CD4-positive, alpha-beta T cell treated with Interleukin-4 for 4 hours (primary cell): ENCODE measurements at places on chromosomes 5 and 9.
A peak's percentile ranks its signal among the peaks of the same experiment; 100 is the strongest.

DNA sequence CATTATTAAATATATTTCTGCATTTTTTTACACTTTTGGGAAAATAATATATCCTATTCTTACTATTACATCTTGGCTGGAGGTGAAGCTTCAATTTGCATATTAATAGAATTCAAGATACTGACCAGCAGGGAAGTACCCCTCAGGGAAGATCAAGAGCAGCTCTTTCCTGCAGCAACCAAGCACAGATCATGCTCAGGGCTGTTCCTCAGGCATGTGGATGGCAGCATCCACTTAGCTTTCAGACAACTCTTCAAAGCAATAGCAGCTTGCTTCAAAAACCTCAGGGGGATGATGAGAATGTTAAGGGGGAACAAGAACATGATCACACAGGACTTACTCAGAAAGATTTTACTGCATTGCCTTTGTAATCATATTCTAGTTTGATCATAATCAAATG, 731.8 kb downstream of the SEMA5A start:
- DNase-seq, result no peak

DNA sequence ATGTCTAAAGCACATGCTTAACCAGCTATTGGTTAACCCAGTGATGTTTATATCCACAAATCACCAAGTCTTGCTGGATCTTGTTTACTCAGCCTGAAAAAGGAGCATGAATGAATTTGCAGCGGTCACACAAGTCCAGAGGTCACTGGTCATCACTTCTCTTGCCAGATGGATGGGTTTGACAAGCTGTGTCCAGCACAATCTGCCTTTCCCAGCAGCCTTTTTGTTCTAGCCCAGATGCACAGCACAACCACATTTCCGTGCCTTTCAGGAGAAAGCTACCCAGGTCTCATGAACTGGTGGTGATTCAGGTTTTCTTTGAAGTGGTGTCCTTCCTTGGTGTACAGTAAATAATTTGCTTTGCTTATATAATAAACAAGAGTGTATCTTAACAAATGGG, 32.1 kb downstream of the TMEM252 start:
- no peak for DNase-seq

DNA sequence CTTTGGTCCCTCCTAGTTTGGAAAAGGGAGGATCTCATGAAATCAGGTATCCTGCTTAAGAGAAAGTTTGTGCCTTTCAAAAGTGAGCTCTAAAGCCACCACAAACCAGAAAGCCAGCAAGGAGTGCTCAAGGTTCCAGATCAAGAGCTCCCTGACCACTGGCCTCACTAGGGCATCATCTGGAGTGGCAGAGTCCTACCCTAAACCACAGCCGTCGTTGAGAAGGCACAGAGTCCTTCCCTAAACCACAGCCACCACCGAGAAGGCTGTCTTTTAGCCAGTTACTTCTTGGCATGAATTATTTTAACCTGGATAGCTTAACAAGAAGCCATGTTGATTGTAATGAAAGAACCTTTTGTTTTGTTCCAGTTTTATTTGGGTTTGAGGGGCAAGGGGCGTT, 102.9 kb downstream of the FRMD3 start:
- no peak for DNase-seq

- no peak for DNase-seq
Observed at GRCh38 chr9:135960411-135961276, 529 bp downstream of the UBAC1 start.

DNA sequence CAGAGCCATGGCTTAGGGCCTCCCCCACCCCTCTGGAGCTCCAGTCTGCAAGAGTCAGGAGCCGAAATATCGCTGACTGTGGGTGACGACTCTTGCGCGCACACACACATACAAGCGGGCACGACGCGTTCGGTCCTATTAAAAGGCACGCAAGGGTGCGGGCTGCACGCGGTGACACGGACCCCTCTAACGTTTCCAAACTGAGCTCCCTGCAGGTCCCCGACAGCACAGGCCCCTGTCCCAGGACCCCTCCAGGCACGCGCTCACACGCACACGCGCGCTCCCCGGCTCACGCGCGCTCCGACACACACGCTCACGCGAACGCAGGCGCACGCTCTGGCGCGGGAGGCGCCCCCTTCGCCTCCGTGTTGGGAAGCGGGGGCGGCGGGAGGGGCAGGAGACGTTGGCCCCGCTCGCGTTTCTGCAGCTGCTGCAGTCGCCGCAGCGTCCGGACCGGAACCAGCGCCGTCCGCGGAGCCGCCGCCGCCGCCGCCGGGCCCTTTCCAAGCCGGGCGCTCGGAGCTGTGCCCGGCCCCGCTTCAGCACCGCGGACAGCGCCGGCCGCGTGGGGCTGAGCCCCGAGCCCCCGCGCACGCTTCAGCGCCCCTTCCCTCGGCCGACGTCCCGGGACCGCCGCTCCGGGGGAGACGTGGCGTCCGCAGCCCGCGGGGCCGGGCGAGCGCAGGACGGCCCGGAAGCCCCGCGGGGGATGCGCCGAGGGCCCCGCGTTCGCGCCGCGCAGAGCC, at the start of gene GRIN1:
Gene GRIN1 (plus strand): TSS at position 433 of the 746 bp plus-strand sequence. CDS start 333 bp downstream, outside the sequence.
- DNase-seq, result peak; percentile 9

DNA sequence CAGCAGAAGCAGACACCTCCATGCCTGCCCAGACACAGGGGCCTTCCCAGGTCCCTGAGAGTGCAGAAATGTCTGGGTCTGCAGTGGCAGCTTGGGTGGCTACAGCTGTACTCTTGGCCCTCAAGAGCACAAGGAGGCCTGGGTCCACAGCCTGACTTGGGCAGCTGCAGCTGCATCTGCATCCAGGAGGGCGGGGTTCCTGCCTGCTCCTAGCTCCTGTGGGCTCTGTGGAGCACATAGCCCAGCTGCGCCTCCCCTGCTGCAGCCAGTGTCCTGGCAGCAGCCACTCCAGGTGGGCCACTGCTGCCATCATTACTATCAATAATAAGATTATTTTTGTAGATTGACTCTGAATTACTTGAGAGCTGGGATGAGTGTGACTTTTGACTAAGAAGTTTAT, 162.0 kb upstream of the PTCH1 start:
- DNase-seq, result no peak

DNA sequence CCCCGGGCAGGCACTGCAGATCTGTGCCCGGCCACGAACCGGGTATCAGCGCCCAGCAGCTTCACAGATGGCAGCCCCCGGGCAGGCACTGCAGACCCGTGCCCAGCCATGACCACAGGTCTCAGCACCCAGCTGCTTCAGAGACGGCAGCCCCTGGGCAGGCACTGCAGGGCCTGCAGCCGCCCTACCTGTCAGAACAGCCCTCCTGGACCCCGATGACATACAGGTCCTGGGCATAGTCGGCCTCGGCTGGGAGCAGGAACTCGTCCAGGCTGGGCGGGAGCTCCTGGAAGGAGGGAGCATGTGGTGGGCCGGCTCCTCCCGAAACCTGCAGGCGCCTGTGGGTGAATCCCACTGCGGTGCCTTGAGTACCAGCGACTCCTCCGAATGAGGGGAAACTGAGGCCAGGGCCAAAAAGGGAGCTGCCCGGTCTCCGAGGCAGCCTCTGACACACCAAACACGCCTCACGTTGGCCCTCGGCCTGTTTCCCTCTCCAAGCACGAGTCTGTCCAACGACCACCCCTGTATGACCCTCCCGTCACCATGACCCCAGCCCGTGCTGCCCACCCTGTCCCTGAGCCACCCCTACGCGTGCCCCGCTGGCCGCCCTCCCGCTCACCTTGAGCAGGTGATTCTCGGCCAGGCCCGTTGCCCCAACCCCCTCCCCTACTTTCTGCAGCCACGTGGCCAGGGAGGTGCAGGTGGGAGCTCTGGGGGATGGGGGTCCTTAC, 5.6 kb downstream of the INPP5E start:
- no peak for DNase-seq

- no peak for DNase-seq
Observed at GRCh38 chr9:96217294-96217707, 84.7 kb downstream of the HSD17B3 start.

GRCh38 chr9:13755551-13755950, 476.1 kb upstream of the MPDZ start:
- DNase-seq, result no peak

- no peak for DNase-seq
Observed at GRCh38 chr5:122756264-122756911, 18.5 kb upstream of the SNX2 start.

- DNase-seq, result no peak
Observed at GRCh38 chr5:139954462-139954861, 88.6 kb downstream of the NRG2 start.

GRCh38 chr9:109477258-109478050, 20.7 kb downstream of the PTPN3 start:
- DNase-seq, result no peak

DNA sequence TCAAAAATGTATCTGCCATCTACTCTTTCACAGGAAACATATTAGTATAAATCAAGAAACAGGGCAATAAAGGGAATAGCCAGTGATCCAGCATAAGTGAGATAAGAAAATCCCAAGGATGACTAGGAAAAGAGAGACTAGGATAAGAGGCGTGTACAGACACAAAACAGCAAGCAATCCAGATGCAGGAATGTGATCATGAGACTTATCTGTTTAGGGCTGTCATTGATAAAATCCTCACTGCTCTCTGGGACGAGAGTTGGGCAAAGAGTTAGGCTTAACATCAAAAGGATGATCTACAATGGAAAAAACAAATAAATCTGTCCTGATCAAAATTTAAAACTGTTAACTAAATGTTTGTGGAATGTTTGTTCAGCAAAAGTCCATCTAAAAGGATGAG, 1156.8 kb upstream of the C9orf72 start:
- no peak for DNase-seq

GRCh38 chr9:110069326-110070248, 138.4 kb downstream of the C9orf152 start:
- no peak for DNase-seq

DNA sequence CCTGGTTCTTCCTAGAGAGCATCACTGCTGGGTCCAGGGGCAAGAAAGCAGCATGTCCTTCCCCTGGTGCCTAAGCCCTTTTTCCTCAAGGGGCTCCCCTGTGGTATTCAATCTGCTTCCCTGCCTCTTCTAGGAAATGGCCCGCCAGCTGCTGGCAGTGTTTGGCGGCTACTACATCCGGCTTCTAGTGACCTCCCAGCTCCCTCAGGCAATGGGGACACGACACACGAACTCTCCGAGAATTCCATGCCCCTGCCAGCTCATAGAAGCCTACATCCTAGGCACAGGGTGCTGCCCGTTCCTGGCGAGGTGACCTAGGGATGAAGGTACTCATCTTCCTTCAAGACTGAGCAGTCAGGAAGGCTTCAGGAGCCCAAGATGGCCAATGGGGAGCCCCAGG, 14.6 kb downstream of the TEX53 start:
- no peak for DNase-seq

DNA sequence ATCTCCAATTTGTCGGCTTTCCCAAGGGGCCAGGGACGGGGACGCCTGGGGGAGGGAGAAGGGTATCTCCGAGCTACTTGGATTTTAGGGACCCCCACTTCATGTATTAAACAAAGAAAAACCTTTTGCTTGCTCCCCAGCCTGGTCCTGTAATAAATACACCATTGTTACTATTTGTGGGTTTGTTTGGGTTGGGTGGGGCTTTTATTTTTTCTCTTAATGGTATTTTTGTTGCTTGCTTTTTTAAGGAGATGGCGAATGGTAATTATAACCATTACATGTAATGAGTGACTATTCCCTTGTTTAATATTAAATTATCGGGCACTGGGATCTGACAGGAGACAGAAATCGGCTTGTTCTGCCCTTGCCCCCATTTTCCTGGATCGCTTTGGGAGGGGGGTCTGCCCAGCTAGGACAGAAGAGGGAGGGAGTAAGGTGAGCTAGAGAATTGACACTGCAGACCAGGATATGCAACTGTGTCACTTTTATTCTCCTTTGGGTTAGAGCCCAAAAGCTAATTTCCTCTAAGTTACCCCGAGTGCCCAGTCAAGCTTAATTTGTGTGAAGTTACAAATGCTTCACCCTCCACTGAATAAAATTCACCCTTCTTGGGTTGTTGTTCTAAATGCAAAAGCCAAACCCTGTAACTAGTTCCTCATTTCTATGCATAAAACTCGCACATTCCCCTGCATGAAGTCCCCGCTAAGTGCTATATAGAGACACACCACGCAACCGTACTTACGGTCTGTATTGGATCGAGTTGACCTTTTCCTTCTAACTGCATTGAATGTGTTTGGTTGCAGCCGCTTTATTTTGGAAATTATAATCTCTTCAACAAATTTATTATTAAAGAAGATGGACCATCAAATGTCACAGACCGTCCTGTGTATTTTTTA, 1.6 kb upstream of the ZNF608 start:
- DNase-seq, result no peak

GRCh38 chr9:136671254-136671614, 8.5 kb downstream of the EGFL7 start:
- no peak for DNase-seq

GRCh38 chr5:119021149-119021732, 32.9 kb upstream of the DTWD2 start:
- DNase-seq, result no peak

GRCh38 chr5:39073767-39074016, 507 bp downstream of the RICTOR start:
- no peak for DNase-seq

DNA sequence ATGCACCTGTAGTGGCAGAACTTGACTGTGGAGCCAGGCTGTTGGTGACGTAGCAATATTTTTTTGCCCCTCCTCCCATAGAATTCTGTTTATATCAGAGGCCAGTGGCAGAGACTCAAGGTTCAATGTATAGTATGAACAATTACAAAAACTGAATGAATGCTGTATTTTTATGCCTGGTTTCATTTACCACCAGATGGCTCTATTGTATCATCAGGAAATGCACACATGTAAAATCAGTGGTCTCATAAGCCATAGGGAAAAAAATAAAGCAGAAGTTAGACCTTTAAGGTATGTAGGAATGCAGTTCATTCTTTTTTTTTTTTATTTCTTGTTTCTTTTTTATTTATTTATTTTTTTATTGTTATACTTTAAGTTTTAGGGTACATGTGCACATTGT, 43.6 kb downstream of the CCDC192 start:
- DNase-seq, result no peak

GRCh38 chr5:130992095-130992494, 173.0 kb downstream of the HINT1 start:
- DNase-seq, result no peak

DNA sequence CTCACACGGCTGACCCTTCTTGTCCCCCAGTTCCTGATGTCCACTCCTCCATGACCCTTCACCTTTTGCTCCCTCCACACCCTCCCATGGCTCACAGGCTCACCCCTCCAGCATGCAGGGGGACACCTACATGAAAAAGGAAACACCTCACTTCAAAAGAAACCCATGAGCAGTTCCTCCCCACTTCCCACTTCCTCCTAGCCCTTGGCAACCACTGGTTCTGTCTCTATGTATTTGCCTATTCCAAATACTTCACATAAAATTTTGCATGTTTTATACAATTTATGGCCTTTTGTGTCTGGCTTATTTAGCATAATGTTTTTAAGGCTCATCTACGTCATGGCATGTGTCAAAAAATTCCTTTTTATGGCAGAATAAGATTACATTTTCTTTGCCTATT, 100.2 kb upstream of the S1PR3 start:
- DNase-seq, result no peak

DNA sequence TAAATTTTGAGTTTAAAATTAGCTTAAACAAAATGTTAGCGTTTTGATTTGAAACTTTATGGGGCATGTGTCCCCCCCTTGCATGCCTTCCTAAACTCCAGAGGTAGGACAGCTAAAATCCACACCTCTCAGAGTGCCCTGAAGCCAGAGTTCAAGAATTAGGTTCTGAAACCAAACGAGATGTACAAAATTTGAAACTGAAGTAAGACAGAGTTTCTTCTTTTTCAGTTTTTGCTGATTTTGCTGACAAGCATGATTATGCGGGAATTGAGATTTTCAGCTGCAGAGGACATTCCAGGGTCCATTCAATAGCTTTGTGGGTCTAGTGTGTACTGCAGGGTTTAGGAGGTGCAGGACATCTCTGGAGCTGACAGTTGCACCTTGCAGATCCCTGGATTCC, 17.1 kb upstream of the LOX start:
- no peak for DNase-seq
